ENCODE measurements at places on chromosomes 5 and 9. TPM values are rescaled to one million over a fixed set of nuclear protein-coding genes. Genes with fewer than 3 reads are reported as not detected.

The OR13D1 gene
- not detected for total RNA-seq

The SPINK7 gene
- total RNA-seq, result not detected

The HMHB1 gene
- not detected for total RNA-seq

The PCDHGB7 gene
- 3.1 TPM for total RNA-seq
